ENCODE measurements at places on chromosomes 12 and 14.

GRCh38 chr14:105028251-105028927 lies 7.5 kb upstream of the CDCA4 start:
- DNase-seq = no peak

DNA sequence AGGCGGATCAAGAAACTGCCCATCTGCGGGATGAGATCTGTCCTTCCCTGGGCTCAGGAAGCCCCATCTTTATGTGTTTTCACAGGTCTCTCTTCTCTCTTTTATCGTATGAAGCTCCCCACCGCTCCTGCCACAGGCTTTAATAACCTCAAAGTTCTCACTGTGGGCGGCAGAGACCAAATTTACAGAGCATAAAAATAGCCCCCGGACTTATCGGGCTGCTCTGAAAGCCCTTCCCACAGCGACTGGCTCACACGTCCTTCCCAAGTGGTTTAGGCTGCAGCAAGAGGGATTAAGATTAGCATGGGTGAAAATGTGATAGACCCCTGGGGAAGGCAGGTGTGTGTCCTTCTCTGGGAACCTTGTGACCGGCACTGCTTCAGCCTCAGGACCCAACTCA lies 47.8 kb downstream of the TESC start:
- DNase-seq = no peak

DNA sequence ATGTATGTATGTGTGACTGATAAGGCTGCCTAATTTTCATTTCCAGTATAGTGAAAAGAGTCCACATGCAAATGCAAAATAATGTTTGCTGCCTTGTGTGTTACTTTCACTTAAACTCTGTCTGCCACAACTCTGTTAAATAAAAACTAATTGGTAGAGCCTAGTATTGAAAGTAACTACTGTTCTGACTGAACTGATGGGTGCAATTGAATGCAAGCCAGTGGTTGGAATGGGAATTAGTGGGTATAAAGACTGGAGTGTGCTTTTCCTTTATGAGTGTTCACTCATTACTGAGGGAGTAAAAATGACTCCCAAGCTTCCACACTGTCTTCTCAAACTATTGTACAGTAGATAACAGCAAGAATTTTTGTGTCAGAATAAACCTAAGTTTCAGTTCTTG lies 571.0 kb downstream of the TMTC2 start:
- no peak for DNase-seq

- DNase-seq = no peak
These were observed 58.8 kb upstream of the LTA4H start for GRCh38 chr12:96094201-96094600.

DNA sequence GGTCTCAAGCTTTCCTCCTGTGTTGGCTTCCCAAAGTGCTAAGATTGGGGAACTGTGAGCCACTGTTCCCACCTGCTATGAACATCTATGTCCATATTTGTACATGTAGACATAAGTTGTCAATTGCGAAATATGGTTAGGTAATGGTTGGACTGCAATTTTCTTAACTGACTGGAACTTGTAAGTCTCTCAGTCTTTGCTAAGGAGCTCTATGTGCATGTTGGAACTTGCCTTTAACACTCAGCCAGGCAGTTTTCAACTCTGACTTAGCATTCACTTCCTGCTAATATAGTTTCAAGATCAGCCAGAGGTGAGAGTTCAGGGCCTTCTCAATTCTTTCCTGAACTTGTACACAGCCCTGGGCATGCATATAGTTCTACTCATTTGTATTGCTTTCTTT lies 44.5 kb upstream of the EEA1 start:
- no peak for DNase-seq

DNA sequence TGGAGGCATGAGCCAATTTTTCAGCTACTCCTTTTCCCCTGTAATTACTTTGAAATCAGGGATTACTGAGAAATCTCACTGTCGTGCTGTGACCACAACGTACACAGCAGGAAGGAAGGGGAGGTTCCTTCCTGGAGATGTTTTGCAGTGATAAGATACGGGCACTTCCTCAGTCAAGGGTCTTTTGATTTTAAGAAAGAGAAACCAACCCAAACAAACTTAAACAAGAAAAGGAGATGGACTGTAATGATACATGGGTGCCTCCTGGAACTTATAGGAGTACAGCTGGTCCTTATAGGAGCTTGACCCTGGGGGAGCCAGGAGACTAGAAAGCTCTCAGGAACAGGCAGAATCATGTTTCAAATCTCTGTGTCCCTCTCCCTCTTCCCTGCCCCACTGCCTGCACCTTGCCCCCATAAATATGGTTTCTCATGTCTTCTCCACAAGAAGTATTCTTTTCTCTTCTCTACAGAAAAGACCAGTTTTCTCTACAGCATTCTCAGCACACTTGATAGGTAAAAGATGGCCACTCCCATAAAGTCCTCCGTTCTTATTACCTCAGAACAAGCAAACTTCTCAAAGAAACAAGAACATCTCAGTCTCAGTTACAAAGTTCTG lies 281.1 kb upstream of the AMIGO2 start:
- no peak for DNase-seq

- no peak for DNase-seq
These were observed 20.4 kb upstream of the DIO2 start for GRCh38 chr14:80231702-80232101.

- DNase-seq = no peak
These were observed 94.7 kb upstream of the SLC38A4 start for GRCh38 chr12:46920499-46920898.

DNA sequence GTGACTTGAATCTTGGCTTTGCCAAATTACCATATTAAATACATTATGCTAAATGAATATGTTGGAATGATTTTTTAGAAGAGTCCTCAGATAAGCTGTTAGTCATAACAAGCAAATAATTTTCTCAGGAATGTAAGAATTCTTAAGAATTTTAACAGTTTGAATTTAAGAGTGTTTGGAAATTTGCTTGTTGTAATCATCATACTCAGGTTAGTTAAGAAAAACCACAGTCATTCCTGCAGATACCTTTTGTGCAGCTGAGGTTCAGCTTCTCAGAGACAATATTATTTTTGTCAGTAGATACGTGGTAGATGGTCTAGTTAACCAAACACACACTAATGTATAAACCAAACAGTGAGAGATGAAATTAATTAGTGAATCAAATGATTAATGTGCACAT lies 8.9 kb downstream of the WNK1 start:
- no peak for DNase-seq

DNA sequence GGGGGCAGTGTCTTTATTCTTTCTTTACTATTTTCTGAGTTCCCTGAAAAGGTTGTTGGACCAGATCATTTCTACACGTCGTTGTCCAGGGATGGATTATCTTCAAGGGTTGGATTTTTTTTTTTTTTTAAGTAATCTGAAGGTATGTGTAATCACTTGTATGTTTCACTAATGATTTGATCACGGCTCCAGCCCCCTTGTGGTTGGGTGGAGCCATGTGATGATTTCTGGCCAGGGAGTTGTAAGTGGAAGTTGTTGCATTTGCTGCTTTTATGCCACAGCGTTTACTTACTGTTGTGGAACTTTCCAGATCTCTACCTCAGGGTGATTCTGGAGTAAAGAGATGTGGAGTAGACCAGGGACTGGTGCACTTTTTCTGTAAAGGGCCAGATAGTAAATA lies 390.3 kb downstream of the AACS start:
- no peak for DNase-seq

GRCh38 chr14:71714225-71714624 lies 218.0 kb upstream of the RGS6 start:
- DNase-seq = no peak

DNA sequence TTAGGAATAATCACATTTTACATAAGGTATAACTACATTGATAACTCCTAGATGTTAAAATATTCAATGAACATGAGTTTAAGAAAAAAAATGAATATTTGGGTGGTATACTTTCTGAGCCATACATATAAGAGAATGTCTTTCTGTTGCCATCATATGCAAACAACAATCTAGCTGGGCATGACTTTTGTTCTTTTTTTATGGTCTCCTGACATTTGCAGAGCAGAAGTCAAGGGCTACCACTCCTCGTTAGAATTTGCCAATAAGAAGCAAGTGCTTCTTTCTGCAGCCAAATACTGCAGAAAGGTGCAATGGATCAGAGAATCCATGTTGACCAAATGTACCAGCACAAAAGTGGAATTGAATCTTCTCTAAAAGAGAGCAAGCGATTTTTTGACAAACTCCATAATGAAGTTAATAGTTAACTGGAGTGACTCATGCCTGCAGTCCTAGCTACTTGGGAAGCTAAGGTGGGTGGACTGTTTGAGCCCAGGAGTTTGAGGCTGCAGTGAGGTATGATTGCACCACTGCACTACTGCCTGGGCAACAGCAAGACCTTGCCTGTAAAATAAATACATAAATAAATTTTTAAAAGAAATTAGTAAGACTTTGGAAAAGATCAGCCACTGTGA lies 25.5 kb upstream of the CCDC91 start:
- no peak for DNase-seq

GRCh38 chr12:109726511-109727038 lies 12.9 kb downstream of the FAM222A start:
- no peak for DNase-seq

- DNase-seq = no peak
These were observed 8.2 kb upstream of the ATG101 start for GRCh38 chr12:52061470-52062166.

- DNase-seq = no peak
These were observed 81.2 kb downstream of the SPPL3 start for GRCh38 chr12:120822832-120823503.

GRCh38 chr14:63045612-63046320 lies 508 bp upstream of the KCNH5 start:
- DNase-seq = peak; percentile 93

- DNase-seq = no peak
These were observed 1.8 kb downstream of the SH2B3 start for GRCh38 chr12:111407377-111408115.

- no peak for DNase-seq
These were observed 76.7 kb upstream of the EIF5 start for GRCh38 chr14:103257211-103257962.
